ENCODE measurements at places on chromosomes 13 and 19.

DNA sequence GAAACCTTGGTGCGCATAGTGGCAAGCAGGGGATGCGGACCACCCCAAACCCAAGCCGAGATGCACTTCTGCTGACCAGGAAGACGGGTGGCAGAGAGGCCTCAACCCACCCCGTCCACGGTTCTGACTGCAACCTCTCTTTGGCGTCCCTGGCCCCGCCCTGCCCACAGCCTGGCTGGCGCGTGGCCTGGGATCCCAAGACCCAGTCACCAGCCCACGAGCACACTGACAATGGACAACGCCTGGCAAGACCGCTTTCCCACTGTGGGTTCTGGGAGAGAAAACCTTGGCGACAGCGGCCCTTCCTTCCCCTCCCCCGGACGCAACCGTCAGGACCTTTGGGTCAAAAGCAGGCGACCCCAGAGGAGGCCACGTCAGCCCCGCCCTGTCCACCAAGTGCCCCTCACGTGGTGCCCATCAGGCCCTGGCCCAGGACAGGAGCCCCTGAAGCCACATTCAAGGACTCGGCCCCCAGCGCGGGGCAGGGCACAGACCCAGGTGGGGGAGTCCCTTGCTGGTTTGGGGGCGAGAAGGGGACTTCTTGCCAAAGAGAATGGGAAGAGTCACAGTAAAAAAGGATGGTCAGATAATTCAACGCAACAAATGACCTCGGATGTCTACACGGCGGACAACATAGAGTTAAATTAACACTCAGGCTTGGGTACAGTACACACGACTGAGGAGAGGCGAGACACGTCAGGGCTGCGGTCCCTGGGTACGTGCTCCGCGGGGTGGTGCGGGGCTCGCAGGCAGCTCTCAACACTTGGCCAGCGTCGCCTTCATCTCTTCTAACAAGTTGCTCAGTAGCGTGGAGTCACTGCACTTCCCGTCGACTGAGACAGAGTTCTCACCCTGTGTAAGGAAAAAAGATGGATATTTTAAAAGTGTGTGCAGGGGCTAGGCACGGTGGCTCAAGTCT, 5.0 kb downstream of the IZUMO4 start:
- peak; percentile 32 for DNase-seq

DNA sequence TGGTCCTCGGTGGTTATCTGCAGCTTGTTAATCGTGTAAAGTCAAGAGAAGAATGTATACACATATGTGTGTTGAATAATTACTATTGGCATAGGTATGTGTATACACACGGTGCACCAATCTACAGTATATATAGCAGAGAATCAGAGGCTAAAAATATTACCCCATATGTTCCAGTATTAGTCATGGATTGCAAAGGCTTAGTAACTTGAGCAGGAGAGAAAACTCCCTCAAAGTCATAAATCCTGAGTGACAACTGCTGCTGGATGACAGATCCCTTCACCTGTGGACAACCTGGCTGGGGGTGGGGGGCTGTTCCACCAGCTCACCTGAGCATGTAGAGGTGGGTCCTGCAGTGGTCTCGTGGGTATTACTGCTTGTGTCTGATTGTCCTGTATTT, 185.0 kb downstream of the ZNF536 start:
- no peak for DNase-seq

DNA sequence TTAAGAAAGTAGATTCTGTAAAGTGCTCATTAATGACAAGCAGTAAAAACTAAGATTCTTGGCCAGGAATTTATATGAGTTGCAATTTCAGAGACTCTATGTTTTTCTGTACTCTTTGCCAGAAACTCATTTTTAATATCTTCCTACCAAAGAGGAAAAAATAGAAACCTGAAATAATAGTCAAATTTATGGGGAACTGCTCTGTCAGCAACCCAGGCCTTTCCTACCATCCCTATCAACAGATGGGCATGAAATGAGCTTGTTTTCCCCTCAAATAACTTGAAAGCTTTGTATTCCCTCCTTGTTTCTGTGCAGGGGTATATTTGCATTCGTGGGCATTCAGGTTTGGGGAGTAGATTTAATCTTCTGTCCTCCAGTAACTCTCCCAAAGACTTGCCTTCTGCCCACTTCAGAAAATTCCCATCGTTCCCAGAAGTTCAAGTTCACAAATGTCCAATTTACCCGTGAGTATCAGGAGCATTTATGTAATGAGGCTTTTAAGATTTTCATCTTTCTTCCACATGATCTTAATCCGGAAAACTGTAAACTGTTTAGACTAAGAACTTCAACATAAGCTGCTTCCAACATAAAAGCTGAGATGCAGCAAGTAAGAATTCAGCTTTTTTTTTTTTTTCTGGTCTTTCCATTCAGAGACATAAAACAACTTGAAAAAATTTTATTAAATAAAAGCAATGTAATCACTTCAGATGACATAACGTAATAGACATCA, 363.1 kb downstream of the EFNB2 start:
- DNase-seq = no peak

DNA sequence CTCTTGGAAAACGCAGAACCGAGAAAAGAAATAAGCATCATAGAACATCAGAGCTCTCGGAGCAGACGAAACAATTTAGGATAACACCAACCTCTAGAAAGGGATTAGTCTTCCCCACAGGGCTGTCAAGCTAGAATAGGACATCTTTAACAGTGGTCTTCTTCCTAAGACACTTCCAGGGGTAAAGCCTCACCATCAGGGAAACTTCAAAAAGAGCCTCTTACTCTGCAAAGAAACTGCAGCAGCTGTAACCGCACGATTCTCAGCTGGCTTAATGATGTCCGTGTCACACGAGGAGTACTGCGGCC, 642 bp downstream of the ZNF571 start:
- no peak for DNase-seq

- no peak for DNase-seq
Measured at GRCh38 chr19:31318790-31319425, 30.3 kb downstream of the TSHZ3 start.

GRCh38 chr19:54164369-54165068, 5.0 kb upstream of the LENG1 start:
- no peak for DNase-seq

- peak; percentile 54 for DNase-seq
Measured at GRCh38 chr19:40974633-40975037, 16.4 kb upstream of the CYP2B6 start.

DNA sequence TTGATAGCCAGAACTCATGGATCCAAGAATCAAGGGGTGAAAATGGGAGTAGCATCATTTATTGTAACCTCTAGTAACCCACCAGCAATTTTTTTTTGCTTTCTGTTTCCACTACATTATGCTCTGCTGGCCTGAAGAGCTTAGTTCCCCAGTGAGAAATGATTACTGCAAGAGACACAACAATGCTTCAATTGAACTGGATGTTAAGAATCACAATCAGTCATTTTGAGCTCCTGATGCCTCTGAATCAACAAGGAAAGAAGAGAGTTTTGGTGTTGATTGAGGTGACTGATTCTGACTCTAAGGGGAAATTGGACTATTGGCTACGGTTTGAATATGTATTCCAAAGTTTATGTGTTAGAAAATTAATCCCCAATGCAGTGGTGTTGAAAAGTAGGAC, 1084.4 kb downstream of the SLITRK1 start:
- no peak for DNase-seq

- no peak for DNase-seq
Measured at GRCh38 chr19:48554385-48555091, 2.6 kb downstream of the SULT2B1 start.

DNA sequence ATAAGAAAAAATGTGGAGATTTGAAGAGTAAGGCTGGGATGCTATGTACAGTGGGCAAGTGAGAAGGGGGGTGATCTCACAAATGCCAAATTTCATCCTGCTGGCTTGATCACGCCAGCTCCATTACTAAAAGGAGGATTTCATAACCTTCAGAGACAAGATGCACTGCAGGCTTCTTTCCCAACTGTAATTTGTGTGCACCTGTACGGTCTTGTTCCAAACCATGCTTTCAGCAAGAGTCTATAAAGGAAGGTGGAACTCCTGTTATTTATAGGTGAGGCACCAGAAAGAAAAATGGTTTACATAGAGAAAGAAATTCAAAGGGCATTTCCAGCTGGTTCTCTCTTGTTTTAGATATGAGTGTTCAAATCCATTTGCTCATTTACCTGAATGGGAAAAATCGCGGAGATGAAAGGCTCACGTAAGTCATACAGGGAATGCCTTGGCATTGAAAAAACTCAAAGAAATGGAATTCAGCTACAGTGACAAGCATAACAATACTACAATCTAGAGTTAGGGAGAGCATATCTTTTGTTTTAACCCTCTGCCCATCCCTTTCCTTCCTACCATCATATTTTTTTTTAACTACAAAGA, 13.3 kb downstream of the EFNB2 start:
- no peak for DNase-seq

DNA sequence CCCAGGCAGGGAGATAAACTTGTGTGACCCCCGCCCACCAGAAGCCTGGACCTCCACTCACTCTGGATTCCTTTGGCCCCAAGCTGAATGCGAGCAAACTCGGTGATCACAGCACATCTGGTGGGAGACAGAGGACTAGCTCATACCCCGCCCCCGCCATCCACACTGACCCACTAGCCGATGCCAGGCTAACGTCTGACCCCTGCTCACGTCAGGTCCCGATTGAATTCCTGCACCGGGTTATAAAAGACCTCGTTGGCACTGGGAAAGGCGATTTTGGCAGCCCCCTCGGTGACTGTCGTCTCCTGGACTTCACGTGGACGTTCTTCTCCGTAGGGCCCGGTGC, 631 bp downstream of the TRMT1 start:
- no peak for DNase-seq

GRCh38 chr19:44777715-44778347, at the start of gene CBLC:
CBLC (plus strand) TSS chr19:44777890; CDS start chr19:44777932, 42 bp downstream.
- no peak for DNase-seq

DNA sequence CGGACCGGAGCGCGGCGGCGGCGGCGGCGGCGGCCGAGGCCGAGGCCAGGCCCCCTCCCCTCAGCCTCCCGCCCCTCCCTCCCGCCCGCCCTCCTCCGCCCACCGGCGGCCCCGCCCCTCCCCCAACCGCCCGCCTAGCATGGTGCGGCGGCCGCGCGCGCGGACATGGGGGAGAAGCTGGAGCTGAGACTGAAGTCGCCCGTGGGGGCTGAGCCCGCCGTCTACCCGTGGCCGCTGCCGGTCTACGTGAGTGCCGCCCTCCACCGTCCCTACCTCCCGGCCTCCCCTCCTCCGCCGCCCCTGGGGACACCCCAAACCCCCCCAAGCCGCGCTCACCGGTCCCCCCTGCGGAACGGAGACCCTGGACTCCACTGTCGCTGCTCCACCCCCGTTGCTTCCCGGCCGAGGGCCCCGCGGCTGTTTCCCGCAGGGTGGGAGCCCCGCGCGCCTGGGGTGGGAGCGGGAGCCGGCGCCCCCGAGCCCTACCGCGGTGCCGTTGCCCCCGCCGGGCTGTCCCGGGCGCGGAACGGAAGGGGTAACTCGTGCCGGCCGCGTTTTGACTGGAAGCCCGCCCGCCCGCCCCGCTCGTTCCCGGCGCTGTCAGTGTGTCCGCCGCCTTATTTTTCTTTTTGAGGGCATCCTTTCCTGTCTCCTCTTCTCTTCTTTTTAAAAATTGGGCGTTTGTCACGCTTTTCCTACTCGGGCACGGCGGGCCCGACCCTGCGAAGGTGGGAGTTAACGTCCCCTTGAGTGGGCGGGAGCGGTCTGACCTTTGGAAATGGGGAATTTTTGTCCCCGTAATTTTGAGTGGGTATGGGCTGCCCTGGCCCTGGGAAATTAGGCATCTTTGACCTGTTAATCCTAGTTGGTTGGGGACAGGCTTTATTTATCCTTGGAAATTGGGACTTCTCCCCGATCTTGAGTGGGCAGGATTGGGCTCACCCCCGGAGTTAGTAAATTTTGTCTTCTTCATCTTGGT, 576 bp downstream of the DOT1L start:
- DNase-seq = no peak

- no peak for DNase-seq
Measured at GRCh38 chr13:59442944-59443486, 720.7 kb downstream of the DIAPH3 start.

- DNase-seq = no peak
Measured at GRCh38 chr13:39929583-39929982, 274.1 kb downstream of the COG6 start.

DNA sequence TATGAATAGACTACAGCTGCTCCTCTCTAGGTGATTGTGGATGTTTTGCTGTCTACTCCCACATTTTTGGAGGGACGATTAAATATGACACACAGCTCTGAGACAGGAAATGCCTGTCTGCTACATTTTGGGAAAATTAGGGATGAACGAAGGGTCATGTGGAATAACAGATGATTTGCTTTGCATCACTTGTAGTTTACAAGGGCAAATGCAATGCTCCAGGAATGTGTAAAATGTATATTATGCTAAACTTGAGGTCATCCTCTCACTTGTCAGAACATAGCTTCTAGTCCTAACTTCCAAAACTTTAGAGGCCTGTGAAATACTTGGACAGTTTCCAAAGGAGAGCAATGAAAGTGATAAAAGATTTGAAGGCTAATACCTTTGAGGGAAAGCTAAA, 284.2 kb upstream of the DACH1 start:
- no peak for DNase-seq

GRCh38 chr13:26599860-26600259, 42.4 kb downstream of the WASF3 start:
- DNase-seq = no peak

- no peak for DNase-seq
Measured at GRCh38 chr13:98413796-98414195, 163.1 kb downstream of the STK24 start.

GRCh38 chr19:10678813-10679212, 22.4 kb upstream of the QTRT1 start:
- DNase-seq = no peak

DNA sequence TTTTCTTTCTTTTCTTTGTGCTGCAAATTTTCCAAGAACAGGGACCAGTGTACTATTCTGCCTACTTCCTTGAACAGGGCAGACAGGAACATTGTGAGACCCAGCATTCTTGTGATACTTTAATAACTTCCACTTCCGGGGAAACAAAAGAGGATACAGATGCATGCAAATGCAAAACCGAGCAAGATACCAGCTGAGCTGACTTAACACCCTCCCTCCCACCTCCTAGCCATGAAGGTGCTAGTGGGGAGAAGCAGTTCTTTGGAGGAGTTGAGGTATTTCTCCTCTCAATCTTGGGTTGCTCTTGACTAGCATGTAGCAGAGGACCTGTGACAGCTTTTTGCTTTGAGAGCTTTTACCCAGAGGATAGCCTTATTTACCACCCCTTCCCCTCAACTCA, 111.2 kb downstream of the KLF5 start:
- DNase-seq = no peak

DNA sequence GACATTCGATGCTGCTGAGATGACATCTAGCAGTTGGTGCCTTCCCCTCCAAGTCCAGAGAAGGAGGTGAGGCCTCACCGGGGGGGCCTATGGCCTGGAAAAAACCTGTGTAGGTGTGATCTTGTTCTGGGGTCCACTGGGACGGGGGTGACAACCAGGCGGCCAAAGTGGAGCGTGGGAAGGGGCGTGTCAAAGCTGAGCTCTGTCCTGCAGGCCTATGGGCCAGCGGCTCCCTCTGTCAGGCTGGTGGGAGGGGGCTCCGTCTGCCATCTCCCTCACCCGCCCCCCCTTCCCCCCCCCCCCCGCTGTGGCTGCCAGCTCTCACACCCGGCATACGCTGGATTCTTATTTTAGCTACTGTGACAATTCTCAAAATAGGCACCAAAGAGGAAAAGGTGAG, 56.7 kb upstream of the UQCRFS1 start:
- DNase-seq = no peak

- DNase-seq = no peak
Measured at GRCh38 chr19:56949626-56950025, 109.1 kb upstream of the PEG3 start.
